ENCODE measurements at places on chromosomes 5 and 9.

- no peaks in the 10 kb centered on the region for H3K36me3 ChIP-seq
- no peak for DNase-seq
- no peaks in the 10 kb centered on the region for H3K27me3 ChIP-seq
- H3K27ac ChIP-seq, result no peak overlapping the region
- H3K4me1 ChIP-seq, result no peaks in the 10 kb centered on the region
- H3K4me3 ChIP-seq, result no peak overlapping the region
Observed at GRCh38 chr9:127013597-127013996, 99.0 kb downstream of the RALGPS1 start.

DNA sequence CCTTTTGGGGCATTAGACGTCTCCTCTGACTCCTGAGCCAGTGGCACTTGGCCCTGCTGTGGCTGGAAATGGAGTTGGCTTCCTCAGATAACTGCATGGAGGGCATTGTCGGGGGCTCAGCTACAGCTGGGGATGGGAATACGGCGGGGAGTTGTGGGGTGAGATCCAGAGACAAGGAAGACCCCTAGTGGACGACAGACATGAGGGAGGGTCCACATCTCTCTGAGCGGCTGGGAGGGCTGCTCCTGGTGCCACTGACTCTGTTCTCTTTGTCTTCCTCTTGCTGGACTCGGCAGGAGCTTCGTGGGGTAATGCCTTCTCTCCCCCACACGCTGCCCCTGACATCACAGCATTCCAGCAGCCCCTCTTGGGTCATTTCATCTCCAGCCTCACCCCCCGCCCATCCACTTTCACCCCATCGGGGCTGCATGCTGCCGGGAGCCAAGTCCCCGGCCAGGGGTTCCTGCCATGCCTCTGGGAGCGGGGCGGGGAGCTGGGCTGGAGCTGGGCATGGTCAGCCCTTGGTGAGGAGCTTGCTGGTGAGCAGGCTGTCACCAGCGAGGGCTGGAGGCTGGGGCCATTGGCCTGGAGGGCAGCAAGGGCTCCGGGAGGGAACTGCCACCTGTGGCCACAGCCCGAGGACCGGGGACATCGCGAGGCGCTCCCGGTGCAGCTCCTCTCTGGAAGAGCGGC is 172.3 kb downstream of the CACNA1B start:
- H3K36me3 ChIP-seq, result no peaks in the 10 kb centered on the region
- no peak overlapping the region for H3K4me3 ChIP-seq
- no peak overlapping the region for H3K27ac ChIP-seq
- no peaks in the 10 kb centered on the region for H3K4me1 ChIP-seq

- no peak overlapping the region for H3K4me3 ChIP-seq
- no peak overlapping the region for H3K27ac ChIP-seq
- H3K4me1 ChIP-seq, result no peaks in the 10 kb centered on the region
- no peak for DNase-seq
- no peaks in the 10 kb centered on the region for H3K27me3 ChIP-seq
Observed at GRCh38 chr9:135015565-135015964, 71.9 kb upstream of the OLFM1 start.

GRCh38 chr9:109409773-109410397 is 88.2 kb downstream of the PTPN3 start:
- no peak for DNase-seq
- H3K27me3 ChIP-seq, result no peaks in the 10 kb centered on the region
- H3K4me1 ChIP-seq, result no peaks in the 10 kb centered on the region
- no peaks in the 10 kb centered on the region for H3K36me3 ChIP-seq

DNA sequence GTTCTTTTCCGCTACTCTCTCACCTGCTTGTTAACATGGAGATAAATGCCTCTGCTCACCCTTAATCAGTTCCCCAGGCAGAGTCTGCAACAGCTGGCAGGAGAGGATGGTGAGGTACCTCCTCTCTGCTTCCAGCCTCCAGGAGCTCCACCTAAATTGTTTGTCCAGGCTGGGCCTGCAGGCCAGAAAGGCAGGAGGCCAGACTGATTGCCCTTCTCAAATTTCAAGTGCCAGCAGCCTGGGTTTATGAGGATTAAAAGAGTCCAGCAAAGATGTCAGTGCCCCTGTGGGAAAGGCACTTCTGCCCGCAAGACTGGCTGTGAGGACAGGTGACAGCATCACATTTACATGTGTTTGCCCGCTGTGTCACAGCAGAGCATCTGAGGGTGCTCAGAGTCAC is 19.8 kb downstream of the CORO2A start:
- H3K27ac ChIP-seq, result no peak overlapping the region
- H3K4me3 ChIP-seq, result no peak overlapping the region
- DNase-seq, result no peak
- H3K27me3 ChIP-seq, result no peaks in the 10 kb centered on the region
